ENCODE measurements at places on chromosomes 2 and 18. TPM values are rescaled to one million over a fixed set of nuclear protein-coding genes. Genes with fewer than 3 reads are reported as not detected.

Gene DNAH7
- polyA plus RNA-seq: 6.5 TPM

Gene BCL2
- polyA plus RNA-seq: 26.8 TPM

Gene MPP4
- polyA plus RNA-seq: 0.09 TPM

DNA sequence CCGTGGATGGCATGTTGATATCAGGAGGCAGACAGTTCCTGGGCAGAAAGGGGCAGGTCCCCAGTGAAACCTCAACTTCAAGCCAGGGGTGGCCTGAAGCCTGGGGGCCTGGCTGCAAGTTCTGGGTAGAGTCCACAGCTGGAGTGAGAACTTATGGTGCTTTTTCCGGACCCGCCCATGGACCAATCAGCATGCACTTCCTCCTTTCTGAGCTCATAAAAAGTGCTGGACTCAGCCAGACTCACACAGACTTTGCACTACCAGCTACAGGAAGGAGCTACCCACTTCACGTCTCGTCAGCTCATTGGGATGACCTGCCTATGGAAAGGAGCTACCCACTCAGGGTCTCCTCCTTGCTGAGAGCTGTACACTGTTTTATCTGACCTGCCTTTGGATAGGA is 183.1 kb upstream of the MC4R start:
- DNase-seq: no peak

Data from renal cortex interstitium (tissue), 15 donors.